Activated naive CD8-positive, alpha-beta T cell treated with anti-CD3 and anti-CD28 coated beads, Interleukin-2, amount 10 ng/mL, durations not matched to agents 7 days and 5 days (primary cell): ENCODE measurements at places on chromosomes 3 and 15. TPM values are rescaled to one million over a fixed set of nuclear protein-coding genes. Genes with fewer than 3 reads are reported as not detected.

GRCh38 chr3:25547943-25548674 lies 116.6 kb downstream of the TOP2B start:
- H3K36me3 ChIP-seq, result no peaks in the 10 kb centered on the region
- no peak overlapping the region for H3K4me3 ChIP-seq
- H3K27ac ChIP-seq, result no peak overlapping the region
- H3K4me1 ChIP-seq, result no peaks in the 10 kb centered on the region
- H3K27me3 ChIP-seq, result peaks cover 9% of the 10 kb centered on the region

DNA sequence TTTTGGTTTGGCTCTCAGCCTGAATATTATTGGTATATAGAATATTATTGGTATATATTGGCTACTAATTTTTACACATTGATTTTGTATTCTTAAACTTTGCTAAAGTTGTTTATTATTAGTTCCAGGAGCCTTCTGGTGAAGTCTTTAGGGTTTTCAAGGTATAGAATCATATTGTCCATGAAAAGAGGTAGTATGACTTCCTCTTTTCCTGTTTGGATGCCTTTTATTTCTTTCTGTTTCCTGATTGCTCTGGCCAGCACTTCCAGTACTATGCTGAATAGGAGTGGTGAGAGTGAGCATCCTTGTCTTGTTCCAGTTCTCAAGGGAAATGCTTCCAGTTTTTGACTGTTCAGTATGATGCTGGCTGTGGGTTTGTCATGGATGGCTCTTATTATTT lies 107.3 kb upstream of the LIPC start:
- no peak overlapping the region for H3K27ac ChIP-seq
- peaks cover 14% of the 10 kb centered on the region for H3K27me3 ChIP-seq
- no peak overlapping the region for H3K4me3 ChIP-seq
- H3K36me3 ChIP-seq, result peaks cover 5% of the 10 kb centered on the region

- peaks cover 25% of the 10 kb centered on the region for H3K4me1 ChIP-seq
- H3K36me3 ChIP-seq, result no peaks in the 10 kb centered on the region
- H3K27me3 ChIP-seq, result no peaks in the 10 kb centered on the region
- DNase-seq, result no peak
These were observed 27.7 kb downstream of the TRAK1 start for GRCh38 chr3:42118762-42119361.

GRCh38 chr3:190718671-190719070 lies 143.8 kb downstream of the GMNC start:
- no peaks in the 10 kb centered on the region for H3K4me1 ChIP-seq
- H3K27ac ChIP-seq, result no peak overlapping the region
- H3K36me3 ChIP-seq, result no peaks in the 10 kb centered on the region
- no peaks in the 10 kb centered on the region for H3K27me3 ChIP-seq
- DNase-seq, result no peak

DUOX2 gene
- not detected for total RNA-seq

DNA sequence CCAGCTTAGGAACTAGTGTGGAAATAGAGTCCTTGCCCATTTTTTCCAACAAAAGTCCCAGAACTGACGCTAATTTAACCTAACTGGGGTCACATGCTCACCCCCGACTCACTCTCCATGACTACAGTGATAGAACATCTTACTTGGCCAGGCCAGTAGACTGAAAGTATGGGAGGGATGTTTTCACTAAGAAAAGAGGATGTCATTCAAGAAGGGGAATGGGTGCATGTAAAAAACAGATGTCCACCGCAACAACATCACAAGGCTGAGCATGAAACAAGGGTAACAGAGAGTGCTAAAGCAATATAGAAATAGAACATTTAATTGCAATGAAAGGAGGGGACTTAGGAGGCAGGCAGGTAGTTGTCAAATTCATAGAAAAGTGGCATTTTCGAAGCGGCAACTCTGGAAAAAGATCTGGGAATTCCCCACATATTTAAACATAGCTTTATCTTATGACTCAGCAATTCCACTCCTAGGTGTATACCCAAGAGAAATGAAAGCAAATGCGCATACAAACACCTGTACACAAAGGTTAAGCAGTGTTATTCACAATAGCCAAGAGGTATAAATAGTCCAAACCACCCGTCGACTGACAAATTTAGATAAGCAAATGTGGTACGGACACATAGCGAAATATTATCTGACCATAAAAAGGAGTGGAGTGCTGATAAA lies 41.1 kb upstream of the UBE2E2 start:
- no peaks in the 10 kb centered on the region for H3K36me3 ChIP-seq
- no peak overlapping the region for H3K27ac ChIP-seq
- peaks cover 3% of the 10 kb centered on the region for H3K27me3 ChIP-seq
- DNase-seq, result no peak
- H3K4me3 ChIP-seq, result no peak overlapping the region
- H3K4me1 ChIP-seq, result no peaks in the 10 kb centered on the region

DNA sequence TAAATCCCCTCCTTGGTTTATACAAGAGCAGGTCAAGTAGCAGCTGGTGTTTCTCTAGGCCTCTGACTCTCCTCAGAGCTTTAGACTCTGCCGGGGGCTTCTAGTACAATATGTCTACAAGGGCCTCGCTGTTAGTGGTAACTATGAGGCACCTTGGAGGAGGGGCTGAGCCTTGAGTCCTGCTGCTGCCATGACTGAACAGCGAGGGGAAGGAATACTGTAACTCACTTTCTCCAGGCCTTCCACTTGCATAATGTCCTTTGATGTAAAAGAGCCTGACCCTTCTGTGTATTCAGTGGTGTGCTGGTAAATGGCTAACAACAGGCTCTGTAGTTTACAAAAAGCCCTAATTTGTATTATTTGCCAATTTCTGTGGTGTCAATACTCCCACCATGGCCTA lies 27.8 kb downstream of the DRD3 start:
- H3K4me3 ChIP-seq, result no peak overlapping the region
- no peak overlapping the region for H3K27ac ChIP-seq
- no peaks in the 10 kb centered on the region for H3K36me3 ChIP-seq
- no peak for DNase-seq

CD276 gene
- 1.8 TPM for total RNA-seq

GRCh38 chr3:55167586-55168317 lies 239.9 kb upstream of the LRTM1 start:
- no peak overlapping the region for H3K27ac ChIP-seq
- no peak for DNase-seq
- H3K36me3 ChIP-seq, result no peaks in the 10 kb centered on the region
- H3K4me1 ChIP-seq, result no peaks in the 10 kb centered on the region
- H3K4me3 ChIP-seq, result no peak overlapping the region

ITIH1 gene
- total RNA-seq, result not detected

- DNase-seq, result no peak
- no peaks in the 10 kb centered on the region for H3K36me3 ChIP-seq
- H3K4me3 ChIP-seq, result no peak overlapping the region
- no peaks in the 10 kb centered on the region for H3K27me3 ChIP-seq
- H3K4me1 ChIP-seq, result no peaks in the 10 kb centered on the region
These were observed 580.2 kb downstream of the NLGN1 start for GRCh38 chr3:173977747-173978146.

GRCh38 chr3:134395103-134395502 lies 20.9 kb upstream of the AMOTL2 start:
- H3K27ac ChIP-seq, result no peak overlapping the region
- H3K36me3 ChIP-seq, result no peaks in the 10 kb centered on the region
- no peak for DNase-seq
- H3K4me1 ChIP-seq, result no peaks in the 10 kb centered on the region
- no peak overlapping the region for H3K4me3 ChIP-seq

CPNE9 gene
- not detected for total RNA-seq
